ENCODE measurements at places on chromosomes 4 and X.

DNA sequence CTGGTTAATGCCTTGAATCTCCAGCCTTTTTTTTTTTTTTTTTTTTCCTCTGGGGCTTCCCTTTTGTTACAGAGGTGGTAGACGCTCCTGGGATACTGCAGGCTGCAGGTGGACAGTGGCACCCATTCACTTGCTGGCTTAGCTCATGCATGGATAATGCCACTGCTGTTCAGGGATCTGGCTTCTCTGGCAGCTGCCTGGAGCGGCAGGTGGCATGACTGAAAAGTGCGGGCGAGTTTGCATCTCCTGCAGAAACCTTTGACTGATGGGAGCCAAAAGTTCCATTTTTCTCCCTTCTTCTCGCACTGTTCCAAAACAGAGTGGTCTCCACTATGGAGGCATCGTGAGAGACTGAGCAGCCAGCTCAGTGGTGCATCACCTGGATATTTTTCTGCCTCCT is 5.9 kb upstream of the STIM2 start:
- peak; percentile 44 for DNase-seq

DNA sequence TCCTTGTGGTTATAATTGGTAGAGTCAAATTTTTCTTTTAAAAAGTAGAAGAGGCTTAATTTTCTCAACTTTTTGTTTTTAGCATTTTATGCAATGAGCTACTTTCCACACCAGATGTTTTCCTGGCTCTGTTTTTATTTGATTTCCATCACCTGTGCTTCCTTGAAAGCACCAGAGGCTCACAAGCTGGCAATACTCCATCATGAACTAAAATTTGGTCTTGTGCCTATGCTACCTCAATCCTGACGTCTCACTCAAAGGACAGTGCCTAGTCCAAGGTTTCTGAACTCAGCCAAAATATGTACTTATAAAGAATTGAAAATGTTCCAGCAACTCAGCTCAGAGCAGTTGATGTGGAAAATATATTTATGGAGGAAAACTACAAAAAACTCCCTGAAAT is 914.0 kb upstream of the PRKX start:
- no peak for DNase-seq

- no peak for DNase-seq
These were observed 218.0 kb upstream of the AMOT start for GRCh38 chrX:113058634-113059033.

- no peak for DNase-seq
These were observed 27.7 kb downstream of the STEEP1 start for GRCh38 chrX:119537487-119537886.

DNA sequence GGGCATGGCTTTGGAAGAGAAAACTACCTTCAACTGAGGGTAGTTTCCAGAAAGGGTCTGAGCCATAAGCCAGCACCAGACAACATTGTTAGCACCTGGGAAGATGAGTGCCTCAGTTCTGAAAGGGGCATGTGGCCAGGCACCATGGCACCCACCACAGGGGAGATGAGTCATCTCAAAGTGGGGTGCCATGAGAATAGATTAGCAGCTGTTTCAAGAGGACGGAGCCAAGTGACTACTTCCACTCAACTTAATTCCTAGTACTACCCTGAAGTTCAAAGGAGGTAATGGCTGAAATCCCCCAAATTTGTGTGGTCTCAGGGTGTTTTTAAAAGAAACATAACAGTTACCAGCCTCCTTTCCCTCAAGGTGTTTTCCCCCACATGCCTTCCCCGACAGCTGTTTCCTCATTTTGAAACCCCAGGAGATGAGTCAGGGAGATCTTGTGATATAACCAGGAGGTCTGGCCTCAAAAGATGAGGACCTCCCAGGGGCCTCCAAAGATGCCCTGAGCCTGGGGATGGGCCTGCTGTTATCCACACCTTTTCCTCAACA is 27.8 kb upstream of the FTHL17 start:
- no peak for DNase-seq

DNA sequence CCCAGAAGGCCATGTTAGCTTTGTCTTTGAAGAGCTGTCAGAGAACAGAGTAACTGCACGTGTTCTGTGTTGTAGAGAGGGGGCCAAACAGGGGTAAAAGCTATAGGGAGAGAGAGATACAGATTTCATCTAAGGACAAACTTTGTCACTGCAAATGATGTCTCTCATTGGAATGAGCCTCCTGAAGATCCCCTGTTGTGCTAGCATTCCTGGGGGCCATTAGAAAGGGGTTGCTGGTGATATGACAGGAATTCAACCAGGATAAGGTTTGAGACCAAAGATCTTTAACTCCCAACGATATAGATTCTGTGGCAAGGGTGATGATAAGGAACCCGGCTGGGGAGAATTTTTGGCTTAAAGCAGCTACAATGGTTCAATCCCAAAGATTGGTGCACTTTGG is 16.8 kb downstream of the MID1 start:
- no peak for DNase-seq

DNA sequence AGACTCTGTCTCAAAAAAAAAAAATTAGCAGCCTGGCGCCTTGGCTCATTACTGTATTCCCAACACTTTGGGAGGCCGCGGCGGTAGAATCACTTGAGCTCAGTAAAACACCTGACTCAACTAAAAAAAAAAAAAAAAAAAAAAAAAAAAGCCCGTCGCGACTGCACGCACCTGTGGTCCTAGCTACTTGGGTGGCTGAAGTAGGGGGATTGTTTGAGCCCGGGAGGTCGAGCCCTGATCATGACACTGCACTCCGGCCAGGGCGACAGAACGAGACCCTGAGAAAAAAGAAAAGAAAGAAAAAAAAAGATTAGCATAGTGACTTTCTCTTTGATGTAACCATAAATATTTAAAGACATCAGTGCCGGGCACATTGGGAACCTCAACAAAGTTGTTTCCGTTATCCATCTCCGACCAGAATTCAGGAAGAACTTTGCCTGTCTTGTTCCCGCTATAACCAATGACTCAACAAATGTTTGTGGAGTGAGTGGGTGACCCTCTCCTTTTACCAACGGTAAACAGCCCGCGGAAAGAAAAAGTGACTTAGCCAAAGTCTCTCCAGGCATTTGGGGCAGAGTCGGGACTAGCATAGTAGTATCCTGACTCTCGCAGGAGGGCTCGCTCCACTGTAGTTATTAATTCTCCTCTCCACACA is 553 bp upstream of the MED28 start:
- DNase-seq = no peak

- no peak for DNase-seq
These were observed 58.6 kb upstream of the TLL1 start for GRCh38 chr4:165814256-165815020.

- DNase-seq = no peak
These were observed 24.6 kb downstream of the UNC5C start for GRCh38 chr4:95524184-95524583.

- DNase-seq = no peak
These were observed 18.3 kb downstream of the ZNF518B start for GRCh38 chr4:10438924-10439323.

DNA sequence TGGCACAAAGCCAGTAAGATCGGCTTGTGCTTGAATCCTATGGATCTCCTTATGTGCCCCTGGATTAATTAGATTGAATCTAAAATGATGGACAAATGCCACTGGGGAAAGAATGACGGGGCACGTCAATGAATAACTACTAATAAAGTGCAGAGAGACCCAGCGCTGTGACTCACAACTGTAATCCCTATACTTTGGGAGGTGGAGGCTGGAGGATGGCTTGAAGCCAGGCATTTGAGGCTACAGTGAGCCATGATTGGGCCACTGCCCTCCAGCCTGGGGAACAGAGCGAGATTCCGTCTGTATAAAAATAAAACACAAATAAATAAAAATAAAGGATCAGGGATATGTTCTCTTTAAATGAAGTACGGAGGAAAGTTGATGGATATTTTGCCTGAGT is 179.4 kb downstream of the DCHS2 start:
- no peak for DNase-seq

- no peak for DNase-seq
These were observed at the start of gene PPP1R3F for GRCh38 chrX:49269767-49270248. TSS of gene PPP1R3F (plus strand) at chrX:49269793. CDS start at chrX:49269870, 77 bp downstream.

DNA sequence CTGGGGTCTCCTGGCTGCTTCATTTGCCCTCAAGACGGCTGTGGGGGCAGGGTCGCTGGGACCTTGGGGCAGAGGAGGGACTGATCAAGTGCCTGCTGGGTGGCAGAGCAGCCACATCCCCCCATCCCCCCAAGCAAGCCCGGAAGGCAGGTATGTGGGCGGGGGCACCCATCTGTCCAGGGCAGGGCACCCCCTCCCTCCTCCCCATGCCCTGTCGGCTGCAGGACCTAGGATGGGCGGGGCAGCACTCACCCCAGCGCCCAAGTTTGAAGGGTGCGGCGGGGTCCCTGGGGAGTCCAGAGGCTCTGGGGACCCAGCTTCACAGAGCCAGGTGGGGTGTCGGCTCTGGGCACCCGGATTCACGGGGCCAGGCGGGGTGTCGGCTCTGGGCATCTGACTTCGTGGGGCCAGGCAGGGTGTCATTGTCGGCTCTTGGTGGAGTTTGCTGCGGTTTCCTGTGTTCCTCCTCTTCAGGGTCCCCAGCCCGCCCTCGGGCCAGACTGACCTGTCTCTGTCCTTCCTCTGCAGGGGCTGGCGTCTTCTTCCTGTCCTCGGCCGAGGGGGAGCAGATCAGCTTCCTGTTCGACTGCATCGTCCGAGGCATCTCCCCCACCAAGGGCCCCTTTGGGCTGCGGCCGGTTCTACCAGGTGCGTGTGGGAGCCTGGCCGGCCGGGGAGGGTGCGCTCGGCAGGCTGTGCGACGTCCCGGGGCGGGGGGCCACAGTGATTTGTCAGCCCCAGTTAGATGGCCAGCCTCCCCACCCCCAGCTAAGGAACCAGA is 22.1 kb downstream of the DOK7 start:
- DNase-seq = peak; percentile 32

All from NCI-H1417 (cell line).